ENCODE measurements at places on chromosomes 5 and 9.

- no peak for DNase-seq
These were observed 189.5 kb downstream of the FER start for GRCh38 chr5:108937221-108937620.

GRCh38 chr5:59187857-59188256, 605.0 kb downstream of the RAB3C start:
- no peak for DNase-seq

GRCh38 chr5:50547303-50547702, 106.2 kb upstream of the EMB start:
- no peak for DNase-seq

GRCh38 chr9:6884990-6885389, 127.2 kb downstream of the KDM4C start:
- DNase-seq = no peak

DNA sequence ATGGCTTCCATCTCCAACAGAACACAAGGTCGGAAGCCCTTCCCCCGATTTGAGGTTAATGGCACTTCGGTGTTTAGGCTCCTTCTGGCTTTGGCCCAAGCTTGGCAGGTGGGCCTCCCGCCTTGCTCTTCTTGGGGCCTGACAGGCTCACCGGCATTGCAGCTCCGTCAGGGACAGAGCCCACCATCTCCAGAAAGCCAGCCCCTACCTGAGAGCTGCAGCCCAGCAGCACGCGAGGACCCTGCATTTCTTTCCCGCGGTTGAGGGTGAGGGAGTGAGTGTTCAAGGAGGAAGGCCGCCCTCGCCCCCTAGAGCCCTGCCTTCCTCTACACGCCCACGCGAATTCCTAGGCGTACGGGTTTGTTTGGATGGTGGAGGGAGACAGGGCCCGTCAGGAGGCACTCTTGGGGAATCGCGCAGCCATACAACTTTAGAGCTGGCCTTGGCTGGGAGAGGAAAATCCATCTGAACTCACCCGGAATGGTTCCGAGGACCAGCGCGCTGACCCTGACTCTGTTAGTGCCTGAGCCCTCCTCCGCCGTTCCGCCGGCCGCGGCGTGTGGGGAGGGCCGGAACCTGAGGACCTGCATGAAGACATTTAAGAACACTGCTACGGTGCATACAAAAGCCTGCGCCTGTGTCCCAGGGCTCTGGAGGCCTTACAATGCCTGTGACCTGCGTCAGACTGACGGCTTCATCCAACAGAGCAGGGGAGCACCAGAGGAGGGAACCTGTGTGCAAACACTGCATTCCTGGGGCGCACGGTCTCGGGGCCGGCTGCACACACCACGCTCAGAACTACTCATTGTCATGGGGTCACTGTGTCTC, 73.8 kb downstream of the MRPL36 start:
- no peak for DNase-seq

GRCh38 chr9:6219040-6219439, 3.4 kb downstream of the IL33 start:
- no peak for DNase-seq

GRCh38 chr9:10863476-10863875, 250.7 kb upstream of the PTPRD start:
- DNase-seq = no peak

DNA sequence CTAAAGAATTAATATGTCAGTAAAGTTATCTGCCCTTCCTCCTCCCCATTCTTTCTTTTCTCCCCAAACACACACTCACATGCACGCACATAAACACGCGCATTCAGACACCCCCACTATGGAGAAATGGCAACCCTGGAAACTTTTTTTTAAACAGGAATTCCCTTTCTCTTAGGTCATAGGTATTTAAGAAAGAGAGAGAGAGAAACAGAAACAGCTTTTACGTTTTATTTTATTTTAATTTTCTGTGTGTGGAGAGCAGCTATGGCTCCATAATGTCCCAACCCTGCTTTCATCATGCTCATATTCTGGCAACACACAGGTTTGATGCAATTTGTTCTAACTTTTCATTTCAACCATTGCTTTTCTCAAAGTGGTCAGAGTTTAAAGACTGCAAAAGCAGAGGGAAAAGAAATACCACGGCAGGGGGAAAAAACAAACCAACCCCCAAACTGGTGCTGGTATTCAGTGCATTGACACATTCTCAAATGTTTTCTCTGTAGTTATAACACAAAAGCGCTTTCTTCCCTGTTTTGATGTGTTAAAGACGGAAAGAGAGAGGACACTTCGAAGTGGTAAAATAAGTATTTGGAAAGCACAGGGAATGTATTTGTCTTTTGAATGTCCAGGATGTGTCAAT, 126.0 kb upstream of the TMEM161B start:
- no peak for DNase-seq

DNA sequence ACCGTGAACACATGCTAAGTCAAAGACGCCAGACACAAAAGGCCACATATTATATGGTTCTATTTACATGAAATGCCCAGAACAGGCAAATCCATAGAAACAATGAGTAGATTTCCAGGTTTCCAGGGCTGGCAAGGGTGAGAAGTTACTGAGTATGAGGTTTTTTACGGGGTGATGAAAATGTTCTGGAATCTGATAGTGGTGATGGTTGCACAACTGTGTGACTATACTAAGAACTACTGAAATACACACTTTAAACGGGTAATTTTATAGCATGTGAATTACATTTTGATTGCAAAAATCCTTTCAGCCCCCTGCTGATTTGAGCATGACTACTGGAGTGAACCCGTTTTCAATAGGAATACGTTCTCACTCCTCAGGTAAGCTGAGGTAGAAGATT, 46.7 kb upstream of the TBC1D9B start:
- no peak for DNase-seq
